ENCODE measurements at places on chromosomes 2 and 18. TPM values are rescaled to one million over a fixed set of nuclear protein-coding genes. Genes with fewer than 3 reads are reported as not detected.

Gene HAAO
- 1.6 TPM for total RNA-seq

Gene GBX2
- not detected for total RNA-seq

Gene NT5DC4
- not detected for total RNA-seq

Gene OR6B2
- total RNA-seq: not detected

Gene EGR4
- total RNA-seq: not detected

Gene G6PC2
- not detected for total RNA-seq

Gene COLEC12
- total RNA-seq: 3.9 TPM

Gene SMYD5
- total RNA-seq: 20.7 TPM

Gene CCDC141
- under 0.01 TPM for total RNA-seq

Gene ANKRD23
- 1.3 TPM for total RNA-seq

Gene CPLX4
- total RNA-seq: under 0.01 TPM

Gene VWC2L
- under 0.01 TPM for total RNA-seq

Gene RRM2
- total RNA-seq: 45.8 TPM

Gene ANKRD30BL
- total RNA-seq: not detected
